ENCODE measurements at places on chromosomes 3 and 15. TPM values are rescaled to one million over a fixed set of nuclear protein-coding genes. Genes with fewer than 3 reads are reported as not detected.

Gene SOX14
- not detected for total RNA-seq

Gene SPATA12
- not detected for total RNA-seq

Gene FILIP1L
- 1.5 TPM for total RNA-seq

Gene CHRNA7
- total RNA-seq = 0.24 TPM

Gene TAGLN3
- total RNA-seq = not detected

Gene HDC
- not detected for total RNA-seq

Gene FBXO45
- 16.1 TPM for total RNA-seq

- DNase-seq = no peak
Observed at GRCh38 chr3:51622413-51622812, 48.6 kb upstream of the TEX264 start.

GRCh38 chr3:146314871-146315270 lies 64.0 kb upstream of the PLSCR4 start:
- DNase-seq = no peak

GRCh38 chr15:35181538-35181937 lies 96.4 kb upstream of the NANOGP8 start:
- no peak for DNase-seq

DNA sequence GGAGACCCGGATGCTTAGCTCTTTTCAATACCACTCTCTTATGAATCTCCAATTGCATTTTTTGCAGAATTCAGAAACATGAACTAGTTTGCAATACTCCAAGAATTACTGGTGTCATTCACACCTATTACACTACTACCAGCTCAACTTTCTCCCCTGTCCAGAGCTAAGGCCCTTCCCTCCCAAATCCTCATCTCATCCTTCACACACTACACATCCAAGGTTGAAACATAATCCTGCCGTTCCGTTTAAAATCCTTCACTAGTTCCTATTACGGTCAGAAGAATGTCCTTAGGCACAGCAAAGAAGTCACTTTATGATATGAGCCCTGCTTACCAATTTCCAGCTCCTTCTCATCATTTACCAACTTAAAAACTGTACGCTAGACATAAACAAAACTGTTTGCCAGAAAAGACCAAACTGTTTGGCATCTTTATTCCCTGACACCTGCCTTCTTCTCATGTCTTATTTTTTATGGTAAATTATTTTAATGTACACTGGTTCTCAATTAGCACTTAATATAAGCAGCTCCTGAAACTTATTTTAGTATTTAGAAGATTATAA lies 22.6 kb downstream of the TBL1XR1 start:
- no peak for DNase-seq

DNA sequence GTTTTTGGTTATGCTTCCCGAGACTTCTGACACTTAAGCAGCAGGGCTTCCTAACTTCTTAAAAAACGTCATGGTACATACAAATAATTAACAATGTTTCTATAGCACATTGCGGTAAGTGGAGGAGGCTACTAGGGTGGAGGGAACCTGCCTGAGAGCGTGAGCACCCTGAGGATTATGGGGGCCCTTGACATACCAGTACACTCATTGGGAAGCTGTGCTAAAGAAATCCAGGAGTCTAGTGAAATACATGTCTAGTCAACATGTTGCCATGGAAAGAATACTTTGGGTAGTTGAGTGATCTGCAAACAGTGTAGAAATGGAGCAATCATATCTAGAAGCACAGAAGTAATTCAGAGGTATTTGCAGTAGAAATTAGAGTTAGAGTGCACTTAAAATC lies 39.2 kb upstream of the MAPKBP1 start:
- DNase-seq = no peak

DNA sequence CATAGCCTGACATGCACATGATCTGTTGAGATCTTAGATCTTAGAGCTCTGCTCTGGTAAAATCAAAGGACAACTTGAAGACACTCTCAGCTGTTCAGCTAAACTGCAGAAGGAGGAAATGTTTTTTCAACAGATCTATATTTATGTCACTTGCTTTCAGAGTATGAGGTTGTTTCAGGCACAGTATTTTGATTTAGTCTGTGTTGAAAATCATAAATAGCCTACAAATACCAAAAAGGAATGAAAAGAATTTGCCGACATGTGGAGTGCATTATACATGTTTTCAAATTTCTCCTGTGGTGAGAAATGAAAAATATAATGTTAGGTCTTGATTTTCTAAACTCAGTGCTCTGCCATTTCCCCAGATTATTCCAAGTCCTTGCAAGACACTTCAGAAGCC lies 1118.4 kb downstream of the TBL1XR1 start:
- no peak for DNase-seq

DNA sequence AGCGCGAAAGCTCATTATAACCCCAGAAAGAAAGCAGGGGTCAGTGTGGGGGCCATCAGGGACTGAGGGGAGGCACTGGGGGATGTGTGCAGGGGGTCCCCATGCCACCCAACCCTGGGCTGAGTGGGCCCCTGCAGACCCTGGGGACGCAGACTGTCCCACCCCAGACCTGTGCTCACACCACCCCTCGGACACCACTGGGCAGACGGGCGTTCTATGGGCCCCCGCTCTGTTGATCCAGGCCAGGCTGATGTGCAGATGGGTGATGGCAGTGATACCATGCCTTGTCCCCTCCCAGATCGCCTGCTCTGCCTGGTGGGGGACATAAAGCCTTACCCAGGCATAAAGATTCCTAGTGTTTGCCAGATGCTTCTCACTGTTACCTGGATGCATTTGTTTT lies 259.7 kb upstream of the TLE3 start:
- no peak for DNase-seq

DNA sequence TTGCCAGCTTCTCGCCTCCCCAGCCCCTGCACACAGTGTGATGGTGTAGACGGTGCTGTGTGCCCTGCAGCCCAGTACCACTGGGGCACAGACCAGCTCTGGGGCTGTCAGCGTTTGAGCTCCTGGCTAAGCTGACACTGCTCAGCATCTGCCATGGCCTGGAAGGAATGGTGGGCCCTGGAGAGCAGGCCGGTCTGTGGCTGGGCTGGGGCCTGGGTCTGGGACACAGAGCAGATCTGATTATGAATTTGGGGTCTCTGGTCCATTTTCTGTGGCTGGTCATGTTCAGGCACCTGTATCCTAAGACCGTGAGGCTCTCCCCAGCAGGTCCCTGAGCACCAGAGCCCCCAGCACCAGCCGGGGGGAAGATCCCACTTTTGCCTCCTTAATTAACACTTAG lies 34.7 kb downstream of the HCN4 start:
- DNase-seq = no peak

GRCh38 chr3:186938716-186939115 lies 8.4 kb downstream of the ST6GAL1 start:
- no peak for DNase-seq

DNA sequence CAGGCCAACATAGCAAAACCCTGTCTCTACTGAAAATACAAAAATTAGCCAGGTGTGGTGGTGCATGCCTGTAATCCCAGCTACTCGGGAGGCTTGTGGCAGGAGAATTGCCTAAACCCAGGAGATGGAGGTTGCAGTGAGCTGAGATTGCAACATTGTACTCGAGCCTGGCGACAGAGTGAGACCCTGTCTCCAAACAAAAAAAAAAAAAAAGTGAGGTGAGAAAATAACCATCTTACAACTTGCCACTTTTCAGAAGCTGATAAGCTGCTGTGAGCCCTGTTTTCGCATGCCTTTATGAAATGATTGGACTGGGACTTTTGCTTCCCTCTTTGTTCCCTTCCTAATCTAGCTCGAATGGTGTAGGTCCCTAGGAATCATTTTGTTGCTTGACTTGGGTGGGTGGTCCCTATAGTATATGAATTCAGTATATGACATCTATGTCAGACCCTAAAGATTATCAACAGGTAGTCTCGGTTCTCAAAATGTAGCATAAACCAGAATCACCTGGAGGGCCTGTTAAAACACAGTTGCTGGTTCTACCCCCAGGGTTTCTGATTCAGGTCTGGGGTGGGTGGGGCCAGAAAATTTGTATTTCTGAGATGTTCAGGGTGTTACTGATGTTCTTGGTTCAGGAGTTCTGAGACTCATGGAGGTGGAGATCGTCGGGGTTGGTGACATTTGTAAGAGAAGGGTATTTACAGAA lies 107.9 kb downstream of the FNDC3B start:
- DNase-seq = no peak

DNA sequence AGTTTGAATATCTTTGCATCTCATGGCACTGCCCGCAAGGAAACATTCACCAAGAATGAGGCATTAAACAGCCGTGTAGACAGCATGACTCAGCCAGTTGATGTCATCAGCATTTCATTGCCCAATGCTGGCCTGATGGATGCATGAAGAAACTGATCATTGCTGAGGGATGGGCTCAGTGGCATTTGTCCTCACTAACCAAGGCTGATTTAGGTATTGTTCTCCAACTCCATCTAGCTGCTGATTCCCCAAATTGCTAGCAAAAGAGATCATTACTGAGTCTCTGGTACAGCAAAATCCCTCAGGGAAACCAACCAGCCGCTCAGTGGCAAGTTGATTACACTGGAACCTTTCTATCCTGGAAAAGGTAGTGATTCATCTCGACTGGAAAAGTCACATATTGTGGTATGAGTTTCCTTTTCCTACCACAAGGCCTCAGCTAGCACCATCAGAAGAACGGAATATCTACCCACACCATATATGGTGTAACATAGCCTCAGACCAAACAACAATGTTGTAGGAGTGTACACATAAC lies 186.5 kb upstream of the GAP43 start:
- DNase-seq = no peak

GRCh38 chr3:87390353-87390752 lies 114.0 kb upstream of the POU1F1 start:
- no peak for DNase-seq

DNA sequence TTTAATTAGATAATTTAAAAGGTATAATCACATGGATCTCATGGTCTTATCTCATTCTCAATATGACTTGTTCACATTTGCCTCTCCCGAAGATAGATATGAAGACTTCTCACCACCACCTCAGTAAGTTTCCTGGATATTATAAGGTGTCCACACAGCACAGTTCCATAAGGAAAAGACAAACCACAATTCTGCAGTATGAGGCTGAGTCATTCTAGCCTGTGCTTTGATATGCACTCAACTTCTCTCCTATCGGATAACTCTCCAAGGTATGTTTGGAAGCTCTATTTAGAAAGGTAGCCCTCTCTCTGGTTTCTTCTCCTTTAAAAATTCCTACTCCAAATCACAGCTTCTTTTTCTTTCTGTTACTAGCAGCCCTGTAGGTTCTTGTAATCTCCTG lies 612.8 kb downstream of the ZPLD1 start:
- no peak for DNase-seq

DNA sequence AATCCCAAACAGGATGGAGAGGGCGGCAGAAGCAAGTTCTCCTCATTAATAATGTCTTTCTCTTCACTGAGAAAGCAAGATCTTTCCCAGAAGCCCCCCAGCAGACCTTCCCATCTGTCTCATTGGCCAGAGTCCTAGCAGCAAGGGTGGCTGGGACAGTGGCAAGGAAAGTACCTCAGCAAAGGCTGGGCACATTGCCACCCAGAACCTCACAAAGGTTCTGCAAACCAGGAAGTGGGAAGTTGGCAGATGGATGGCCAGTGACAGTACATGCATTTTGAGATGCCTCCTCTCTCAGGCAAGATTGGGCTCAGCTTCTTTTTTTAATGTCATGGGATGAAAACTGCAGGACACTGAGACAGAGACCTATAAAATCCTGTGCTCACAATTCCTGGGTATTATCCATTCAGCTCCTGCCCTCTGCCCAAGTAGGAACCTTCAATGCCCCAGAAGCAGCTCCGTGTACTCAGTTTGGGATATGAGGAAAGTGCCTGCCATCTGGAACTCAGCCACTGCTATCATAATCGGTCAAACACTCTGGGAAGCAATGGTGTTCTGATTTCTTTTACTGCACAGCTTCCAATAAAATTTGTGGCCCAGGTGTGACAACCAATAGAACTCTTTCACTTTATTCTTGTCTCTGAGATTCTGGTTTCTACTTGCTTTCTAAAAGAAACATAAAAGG lies 25.5 kb downstream of the DPH3 start:
- no peak for DNase-seq

DNA sequence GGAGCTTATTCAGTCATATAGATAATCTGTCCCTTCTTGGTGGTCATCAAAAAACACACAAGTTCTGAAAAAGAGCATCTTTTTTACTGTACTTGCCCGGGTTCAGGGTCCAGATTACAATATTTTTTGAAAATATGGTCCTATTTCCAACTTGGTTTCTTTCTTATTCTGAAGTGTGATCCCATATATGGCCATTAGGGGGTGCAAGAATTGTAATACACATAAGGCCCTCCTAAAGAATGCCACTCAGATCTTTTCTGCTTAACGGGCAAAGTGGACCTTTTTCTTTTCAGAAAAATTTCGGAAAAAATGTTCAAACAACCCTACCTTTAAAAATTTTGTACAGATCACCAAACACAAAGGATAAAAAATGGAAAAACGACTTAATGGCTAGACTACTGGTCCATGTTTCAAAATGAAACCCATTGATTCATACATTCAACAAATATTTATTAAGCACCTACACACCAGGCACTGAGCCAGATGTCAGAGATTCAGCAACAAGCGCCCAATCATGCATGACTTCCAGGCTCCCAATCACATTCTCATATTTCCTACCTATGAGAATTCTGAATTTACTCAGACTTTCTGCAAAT lies 102.0 kb upstream of the MYRIP start:
- no peak for DNase-seq

- DNase-seq = no peak
Observed at GRCh38 chr3:12980596-12981290, 92.5 kb downstream of the IQSEC1 start.

- no peak for DNase-seq
Observed at GRCh38 chr15:70443486-70444273, 319.7 kb downstream of the UACA start.

DNA sequence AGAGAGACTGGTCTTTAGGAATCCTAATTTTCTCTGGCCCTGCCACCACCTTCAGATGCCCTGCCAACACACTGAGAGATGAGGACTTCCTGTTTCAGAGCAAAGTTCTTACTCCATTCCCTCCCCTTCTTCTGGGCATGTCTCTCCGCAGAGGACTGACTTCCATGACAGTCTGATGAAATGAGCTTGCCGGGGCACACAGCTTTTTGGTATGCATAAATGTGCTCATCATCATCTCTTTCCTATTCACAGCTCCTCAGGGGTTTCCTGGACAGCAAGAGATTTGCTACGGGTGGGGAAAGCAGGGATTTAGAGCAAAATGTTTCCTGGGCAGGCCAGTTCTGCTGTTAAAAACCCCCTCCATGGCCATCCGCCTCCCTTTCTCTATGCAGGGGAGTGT lies 27.6 kb upstream of the SEMA6D start:
- no peak for DNase-seq

GRCh38 chr15:40545457-40545856 lies 19.4 kb downstream of the CCDC32 start:
- no peak for DNase-seq
